Osteocyte (in vitro differentiated cells): ENCODE measurements at places on chromosomes 7 and 10. TPM values are rescaled to one million over a fixed set of nuclear protein-coding genes. Genes with fewer than 3 reads are reported as not detected.

The LFNG gene
- 20.8 and 23.3 TPM in 2 replicates for total RNA-seq

The ADAM8 gene
- total RNA-seq, result 2.9 and 6.0 TPM in 2 replicates

The ACTL6B gene
- not detected in 2 replicates for total RNA-seq

The ADAM22 gene
- total RNA-seq, result 3.0 and 3.5 TPM in 2 replicates

The CPN1 gene
- not detected in 2 replicates for total RNA-seq

The PAPOLB gene
- 0.10 and 0.13 TPM in 2 replicates for total RNA-seq

The SOSTDC1 gene
- total RNA-seq, result not detected in 2 replicates

The DEPP1 gene
- 10.3 and 10.4 TPM in 2 replicates for total RNA-seq

The C7orf33 gene
- total RNA-seq, result not detected in 2 replicates

The LRRC18 gene
- not detected in 2 replicates for total RNA-seq

The SPDYE3 gene
- total RNA-seq, result not detected in 2 replicates

The STEAP1B gene
- 1.3 and 1.4 TPM in 2 replicates for total RNA-seq

The CACNB2 gene
- 0.43 TPM in 1 of 2 replicates, not detected in the other for total RNA-seq

The AOC1 gene
- not detected in 2 replicates for total RNA-seq

The RUFY2 gene
- 27.6 and 32.4 TPM in 2 replicates for total RNA-seq

The ARL4A gene
- 9.6 and 11.0 TPM in 2 replicates for total RNA-seq

The SYT15 gene
- total RNA-seq, result 10.3 and 12.5 TPM in 2 replicates

The KCP gene
- 0.55 and 0.70 TPM in 2 replicates for total RNA-seq

The FLNC gene
- total RNA-seq, result 26.9 and 28.6 TPM in 2 replicates

The LIPN gene
- total RNA-seq, result not detected in 2 replicates

The OR2A1 gene
- total RNA-seq, result not detected in 2 replicates

The MRPL32 gene
- total RNA-seq, result 46.5 and 49.0 TPM in 2 replicates

The C10orf53 gene
- total RNA-seq, result not detected in 2 replicates

The OR2A7 gene
- total RNA-seq, result 0.68 and 1.1 TPM in 2 replicates

The CYP3A5 gene
- total RNA-seq, result not detected in 2 replicates

The PPP1R9A gene
- total RNA-seq, result 3.4 and 4.4 TPM in 2 replicates

The ZNF727 gene
- not detected in 2 replicates for total RNA-seq

The GPR22 gene
- total RNA-seq, result not detected in 2 replicates

The TRIM8 gene
- 63.9 and 66.8 TPM in 2 replicates for total RNA-seq

The GNAT3 gene
- total RNA-seq, result not detected in 2 replicates

The ARF5 gene
- total RNA-seq, result 179 and 191 TPM in 2 replicates

The NACAD gene
- 9.6 and 10.5 TPM in 2 replicates for total RNA-seq

The INMT gene
- total RNA-seq, result 1.5 and 2.0 TPM in 2 replicates

The KCND2 gene
- total RNA-seq, result 0.42 and 0.46 TPM in 2 replicates

The SH2B2 gene
- total RNA-seq, result 8.3 and 8.9 TPM in 2 replicates

The CRHR2 gene
- total RNA-seq, result not detected in 2 replicates

The CYP2C19 gene
- total RNA-seq, result not detected in 2 replicates

The VAX1 gene
- 3.2 and 4.0 TPM in 2 replicates for total RNA-seq

The ACHE gene
- total RNA-seq, result 1.5 and 2.2 TPM in 2 replicates

The CAV1 gene
- total RNA-seq, result 492 and 502 TPM in 2 replicates

The GCK gene
- not detected in 2 replicates for total RNA-seq

The TMEM229A gene
- total RNA-seq, result not detected in 2 replicates

The PTN gene
- total RNA-seq, result 77.8 and 83.0 TPM in 2 replicates

The PLXDC2 gene
- total RNA-seq, result 33.2 and 36.4 TPM in 2 replicates

The CPEB3 gene
- 1.9 and 2.0 TPM in 2 replicates for total RNA-seq

The STOX1 gene
- 1.3 and 1.6 TPM in 2 replicates for total RNA-seq

The NXPH1 gene
- total RNA-seq, result not detected in 2 replicates

The OR2A42 gene
- total RNA-seq, result 0.08 and 0.18 TPM in 2 replicates

The TDRD1 gene
- total RNA-seq, result not detected in 2 replicates

The PNLIPRP2 gene
- not detected in 2 replicates for total RNA-seq

The DOCK4 gene
- total RNA-seq, result 44.1 and 44.9 TPM in 2 replicates

The SH2D4B gene
- not detected in 2 replicates for total RNA-seq

The STAG3 gene
- 1.0 and 1.5 TPM in 2 replicates for total RNA-seq

The RPEL1 gene
- not detected in 2 replicates for total RNA-seq

The DNAJC1 gene
- 36.4 and 38.4 TPM in 2 replicates for total RNA-seq
